Cardiac atrium fibroblast (primary cell): ENCODE measurements at places on chromosomes 12 and 14. TPM values are rescaled to one million over a fixed set of nuclear protein-coding genes. Genes with fewer than 3 reads are reported as not detected.

The RPL10L gene
- total RNA-seq = not detected in 2 replicates

The TDRD9 gene
- total RNA-seq = 0.97 and 1.8 TPM in 2 replicates

The CD69 gene
- total RNA-seq = not detected in 2 replicates

The POTEG gene
- not detected in 2 replicates for total RNA-seq

The PZP gene
- total RNA-seq = not detected in 2 replicates

The RTL1 gene
- not detected in 2 replicates for total RNA-seq

The TAS2R10 gene
- 0.36 TPM in 1 of 2 replicates, not detected in the other for total RNA-seq

The DHRS4 gene
- 31.2 and 36.6 TPM in 2 replicates for total RNA-seq

The PLXNC1 gene
- total RNA-seq = 1.4 and 2.3 TPM in 2 replicates

The CLEC4C gene
- not detected in 2 replicates for total RNA-seq
